ENCODE measurements at places on chromosomes 1 and 21. TPM values are rescaled to one million over a fixed set of nuclear protein-coding genes. Genes with fewer than 3 reads are reported as not detected.
A peak's percentile ranks its signal among the peaks of the same experiment; 100 is the strongest.

DNA sequence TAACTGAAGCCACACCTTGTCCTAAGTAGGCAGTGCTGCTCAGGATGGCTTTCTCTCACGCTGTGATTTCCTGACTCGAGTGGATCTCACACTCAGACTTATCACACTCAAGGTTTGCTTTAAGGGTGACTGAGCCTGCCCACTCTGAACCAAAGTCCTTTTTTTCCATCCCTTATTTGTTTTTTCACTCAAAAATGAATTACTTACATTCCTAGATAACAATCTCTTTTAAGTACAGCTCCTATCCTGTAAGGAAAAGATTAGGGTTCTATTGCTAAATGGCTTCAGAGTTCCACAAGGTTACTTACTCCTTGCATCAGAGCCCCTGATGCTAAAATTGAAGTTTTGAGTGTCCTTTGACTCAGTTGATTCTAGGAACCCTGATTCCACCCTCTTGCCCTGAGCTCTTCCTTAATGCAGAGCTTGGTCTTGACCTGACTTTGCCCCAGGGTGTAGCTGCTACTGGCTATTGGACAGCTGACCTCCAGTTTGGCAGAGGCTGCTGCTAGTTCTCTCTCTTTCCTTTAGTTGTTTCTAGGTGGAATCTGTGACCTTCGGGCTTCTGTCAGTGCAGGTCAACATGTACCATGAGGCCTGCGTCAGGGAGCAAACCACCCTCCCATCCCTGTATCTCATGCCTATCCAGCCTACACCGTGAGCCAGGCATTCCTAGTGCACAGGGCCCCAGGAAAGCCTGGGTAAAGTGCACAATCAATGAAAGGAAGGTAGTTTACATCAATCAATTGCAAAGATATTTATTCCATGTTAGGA is 80.1 kb upstream of the CD55 start:
- H3K27ac ChIP-seq = no peak overlapping the region
- no peak overlapping the region for H3K4me3 ChIP-seq
- no peaks in the 10 kb centered on the region for H3K4me1 ChIP-seq
- DNase-seq = no peak

DNA sequence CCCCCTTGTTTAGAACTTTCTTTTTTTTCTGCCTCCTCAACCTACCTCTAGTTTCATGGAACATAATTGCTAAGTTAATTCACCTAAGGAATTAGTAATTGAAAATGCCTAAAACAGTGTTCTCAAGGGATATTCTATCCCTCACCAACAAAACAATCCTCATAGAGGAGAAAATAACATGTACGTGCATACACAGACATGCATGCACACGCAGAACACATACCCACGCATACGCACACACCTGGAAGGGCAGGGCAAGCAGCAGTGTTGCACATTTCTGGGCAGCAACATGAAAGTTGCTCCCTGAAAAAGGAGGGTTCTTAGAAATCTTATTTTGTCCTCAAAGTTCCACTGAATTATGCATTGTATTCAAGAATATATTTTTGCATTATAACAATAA is 76.6 kb downstream of the HHAT start:
- no peak overlapping the region for H3K27ac ChIP-seq
- H3K27me3 ChIP-seq = no peaks in the 10 kb centered on the region
- no peak overlapping the region for H3K4me3 ChIP-seq
- DNase-seq = no peak
- peaks cover 2% of the 10 kb centered on the region for H3K4me1 ChIP-seq
- peaks cover 2% of the 10 kb centered on the region for H3K36me3 ChIP-seq

GRCh38 chr1:198622001-198622400 is 16.8 kb upstream of the PTPRC start:
- no peaks in the 10 kb centered on the region for H3K27me3 ChIP-seq
- no peak for DNase-seq
- peak overlapping the region; percentile 81 for H3K27ac ChIP-seq
- H3K36me3 ChIP-seq = no peaks in the 10 kb centered on the region

Gene LCE6A
- total RNA-seq = not detected

Gene AMY1A
- not detected for total RNA-seq

DNA sequence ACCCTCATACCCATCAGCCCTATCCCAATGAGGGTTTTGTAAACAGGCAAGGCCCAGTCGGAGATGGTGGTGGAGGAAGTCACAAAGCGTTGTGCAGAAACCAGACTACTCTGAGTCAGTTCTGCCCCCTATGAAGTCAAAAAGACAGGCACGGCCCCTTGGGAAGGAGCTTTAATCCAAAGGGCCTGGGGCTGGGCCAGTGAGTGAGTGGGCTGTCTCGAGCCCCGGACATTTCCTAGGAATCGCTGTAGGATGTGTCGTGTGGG is 442 bp upstream of the AHCYL1 start:
- H3K4me1 ChIP-seq = peaks cover 13% of the 10 kb centered on the region
- H3K4me3 ChIP-seq = no peak overlapping the region
- H3K36me3 ChIP-seq = no peaks in the 10 kb centered on the region

GRCh38 chr1:164728719-164729118 is 169.7 kb downstream of the PBX1 start:
- no peak for DNase-seq
- H3K36me3 ChIP-seq = no peaks in the 10 kb centered on the region
- H3K4me3 ChIP-seq = no peak overlapping the region
- no peak overlapping the region for H3K27ac ChIP-seq
- no peaks in the 10 kb centered on the region for H3K4me1 ChIP-seq
- no peaks in the 10 kb centered on the region for H3K27me3 ChIP-seq

Gene MYBPH
- not detected for total RNA-seq

Gene SH2D2A
- total RNA-seq = 110 TPM

DNA sequence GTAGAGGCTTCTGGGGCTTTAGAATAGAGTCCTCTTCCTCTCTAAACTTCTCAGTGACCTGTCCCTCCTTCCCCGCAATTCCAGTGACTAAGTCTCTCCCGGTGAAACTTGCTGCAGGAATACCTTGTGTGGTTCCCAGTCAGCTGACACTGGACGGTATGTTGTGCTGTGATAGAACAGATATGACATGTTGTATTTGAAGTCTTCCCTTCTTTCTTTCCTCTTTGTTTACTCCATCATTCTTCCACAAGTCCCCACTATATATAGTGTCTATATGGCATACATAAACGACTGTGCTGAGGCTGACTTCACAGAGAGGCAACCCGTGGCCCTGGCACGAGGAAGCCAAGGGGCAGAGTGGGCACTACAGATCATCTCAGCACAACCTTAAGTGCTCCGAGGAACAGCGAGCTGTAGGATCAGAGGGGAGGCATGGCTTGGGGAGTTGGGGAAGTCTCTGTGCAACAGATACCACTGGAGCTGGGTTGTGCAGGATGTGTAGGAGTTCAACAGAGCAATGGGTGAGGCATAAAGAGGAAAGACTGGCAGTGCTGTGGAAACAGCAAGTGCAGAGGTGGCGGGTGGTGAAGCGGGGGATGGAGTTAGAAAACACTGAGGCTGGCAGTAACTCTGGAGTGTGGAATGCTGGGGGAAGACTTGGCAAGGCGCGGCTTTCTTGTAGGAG is 237.8 kb downstream of the TRABD2B start:
- H3K27me3 ChIP-seq = no peaks in the 10 kb centered on the region
- H3K4me3 ChIP-seq = no peak overlapping the region
- no peaks in the 10 kb centered on the region for H3K36me3 ChIP-seq
- no peaks in the 10 kb centered on the region for H3K4me1 ChIP-seq
- H3K27ac ChIP-seq = no peak overlapping the region
- DNase-seq = no peak

Gene SPRR1A
- total RNA-seq = not detected

- H3K4me3 ChIP-seq = no peak overlapping the region
- no peaks in the 10 kb centered on the region for H3K36me3 ChIP-seq
- H3K27ac ChIP-seq = no peak overlapping the region
- DNase-seq = no peak
- H3K27me3 ChIP-seq = no peaks in the 10 kb centered on the region
These were observed 9.2 kb upstream of the ENAH start for GRCh38 chr1:225662155-225662554.

Gene SPAG17
- not detected for total RNA-seq

Gene SLC25A34
- 2.9 TPM for total RNA-seq

DNA sequence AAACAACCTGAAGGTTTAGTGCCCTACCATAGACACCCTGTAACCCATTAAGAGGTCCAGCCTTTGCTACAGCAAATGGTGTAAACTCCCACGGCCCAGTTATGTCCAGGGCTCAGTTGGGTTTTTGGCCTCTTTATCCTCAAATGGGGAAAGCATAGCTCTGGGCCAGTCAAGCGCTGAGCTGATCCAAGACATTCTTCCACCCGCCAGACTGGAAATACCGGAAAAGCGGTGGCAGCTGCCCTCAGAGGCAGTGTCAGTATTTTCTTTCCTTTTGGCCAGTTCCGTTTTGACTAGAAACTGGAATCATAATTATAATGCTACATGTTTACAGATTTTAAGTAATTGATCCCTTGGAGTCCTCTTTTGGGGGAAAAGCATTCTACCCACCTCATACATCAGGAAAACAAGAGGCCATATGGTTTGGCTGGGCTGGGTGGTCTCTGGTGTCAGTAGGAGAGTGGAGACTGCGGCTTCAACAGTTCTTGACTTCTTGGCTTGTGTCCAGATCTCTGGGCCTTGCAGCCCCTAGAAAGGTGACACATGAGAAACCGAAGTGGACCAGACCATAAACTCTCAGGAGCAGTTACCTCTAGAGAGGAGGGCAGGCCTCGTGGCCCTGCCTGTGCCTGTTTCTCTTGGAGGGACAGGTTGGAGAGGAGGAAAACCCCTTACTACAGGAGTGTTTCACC is 30.2 kb upstream of the CLDN14 start:
- no peak for DNase-seq
- peaks cover 3% of the 10 kb centered on the region for H3K4me1 ChIP-seq
- no peaks in the 10 kb centered on the region for H3K36me3 ChIP-seq
- no peak overlapping the region for H3K27ac ChIP-seq
- no peak overlapping the region for H3K4me3 ChIP-seq
- H3K27me3 ChIP-seq = peaks cover 26% of the 10 kb centered on the region

GRCh38 chr1:87686671-87687070 is 358.0 kb downstream of the LMO4 start:
- no peak overlapping the region for H3K27ac ChIP-seq
- H3K4me1 ChIP-seq = no peaks in the 10 kb centered on the region
- no peak overlapping the region for H3K4me3 ChIP-seq
- no peak for DNase-seq
- H3K27me3 ChIP-seq = no peaks in the 10 kb centered on the region

GRCh38 chr1:70331962-70332361 is 22.6 kb downstream of the ANKRD13C start:
- H3K4me3 ChIP-seq = no peak overlapping the region
- DNase-seq = no peak
- H3K27me3 ChIP-seq = no peaks in the 10 kb centered on the region

Data from T-cell (primary cell).